Activated T-cell treated with anti-CD3 and anti-CD28 coated beads for 24 hours (primary cell): ENCODE measurements at places on chromosomes 1 and 21.
A peak's percentile ranks its signal among the peaks of the same experiment; 100 is the strongest.

- DNase-seq = no peak
These were observed 44.5 kb downstream of the PHTF1 start for GRCh38 chr1:113714606-113715269.

DNA sequence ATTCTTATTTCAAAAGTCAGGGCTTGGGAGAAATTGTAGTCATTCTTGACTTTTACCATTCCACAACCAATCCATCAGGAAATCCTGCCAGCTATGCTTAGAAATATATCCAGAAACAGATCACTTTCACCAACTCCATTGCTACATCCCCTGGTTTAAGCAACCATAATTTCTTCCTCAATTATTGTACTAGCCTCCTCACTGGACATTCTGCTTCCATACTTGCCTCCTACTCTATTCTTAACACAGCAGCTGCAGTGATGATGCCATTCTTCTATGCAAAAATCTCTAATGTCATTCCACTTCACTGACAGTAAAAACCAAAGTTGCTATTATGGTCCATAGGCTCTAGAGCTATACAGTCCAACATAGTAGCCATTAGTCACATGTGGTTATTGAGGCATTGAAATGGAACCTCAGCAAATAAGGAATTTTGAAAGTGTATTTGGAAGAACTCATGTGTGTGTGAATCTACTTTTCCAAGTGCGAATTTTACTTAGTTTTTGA lies 110.7 kb upstream of the KIAA0040 start:
- DNase-seq = no peak

DNA sequence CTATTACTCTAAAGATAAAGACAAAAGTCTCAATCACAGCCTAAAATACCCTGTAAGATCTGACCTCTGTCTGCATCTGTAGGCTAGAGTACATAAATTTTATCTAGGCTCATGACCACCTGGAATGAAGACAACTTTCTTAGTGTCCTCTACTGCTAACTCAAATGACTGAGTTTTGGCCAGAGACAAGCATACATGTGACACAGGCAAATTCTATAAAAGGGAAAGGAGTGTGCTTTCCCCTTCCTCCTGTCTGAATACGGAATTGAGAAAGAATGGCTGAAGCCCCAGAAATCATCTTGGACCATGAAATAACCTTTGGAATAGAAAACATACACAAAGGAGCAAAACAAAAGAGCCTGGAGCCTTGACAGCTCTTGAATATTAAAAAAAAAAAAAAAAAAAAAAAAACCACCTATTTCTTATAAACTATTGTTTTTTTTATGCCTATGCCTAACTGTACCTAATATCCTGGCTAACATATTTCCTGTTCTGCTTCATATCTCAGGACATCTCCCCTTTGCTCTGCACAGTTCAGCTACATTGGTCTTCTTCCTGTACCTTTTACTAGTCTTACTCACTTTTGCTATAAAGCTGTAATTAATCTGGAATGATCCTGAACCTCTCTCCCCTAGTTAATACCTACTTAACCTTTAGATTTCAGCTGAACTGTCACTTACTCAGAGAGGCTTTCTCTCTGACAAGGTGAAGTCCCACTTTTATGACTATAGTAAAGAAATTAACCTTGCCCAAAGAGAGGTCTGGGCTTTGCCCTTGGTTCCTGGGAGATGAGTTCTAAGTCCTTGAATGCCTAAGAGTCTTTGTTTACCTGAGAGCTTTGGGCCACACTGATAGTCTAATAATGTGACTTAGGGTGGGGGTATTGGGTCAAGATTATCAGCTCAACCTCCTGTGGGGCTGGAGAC lies 16.1 kb downstream of the UCHL5 start:
- DNase-seq = no peak

DNA sequence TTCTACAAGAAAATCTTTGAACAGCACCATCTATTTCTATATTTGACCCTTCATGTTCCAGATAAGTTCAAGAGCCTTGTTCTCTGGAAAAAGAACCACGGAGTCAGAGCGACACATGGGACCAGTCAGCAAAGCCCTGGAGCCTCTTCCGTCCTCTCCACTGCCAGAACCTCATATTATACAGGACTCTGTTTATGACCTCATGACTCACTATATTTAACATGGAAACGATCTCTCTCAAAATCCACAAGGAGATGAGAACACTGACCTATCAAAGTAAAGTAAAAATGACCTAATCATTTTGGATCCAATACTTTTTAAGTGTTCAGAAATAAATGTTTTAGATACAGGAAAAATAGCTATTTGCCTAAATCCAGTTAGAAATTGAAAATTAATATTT lies 124.6 kb upstream of the KRTAP19-8 start:
- no peak for DNase-seq

DNA sequence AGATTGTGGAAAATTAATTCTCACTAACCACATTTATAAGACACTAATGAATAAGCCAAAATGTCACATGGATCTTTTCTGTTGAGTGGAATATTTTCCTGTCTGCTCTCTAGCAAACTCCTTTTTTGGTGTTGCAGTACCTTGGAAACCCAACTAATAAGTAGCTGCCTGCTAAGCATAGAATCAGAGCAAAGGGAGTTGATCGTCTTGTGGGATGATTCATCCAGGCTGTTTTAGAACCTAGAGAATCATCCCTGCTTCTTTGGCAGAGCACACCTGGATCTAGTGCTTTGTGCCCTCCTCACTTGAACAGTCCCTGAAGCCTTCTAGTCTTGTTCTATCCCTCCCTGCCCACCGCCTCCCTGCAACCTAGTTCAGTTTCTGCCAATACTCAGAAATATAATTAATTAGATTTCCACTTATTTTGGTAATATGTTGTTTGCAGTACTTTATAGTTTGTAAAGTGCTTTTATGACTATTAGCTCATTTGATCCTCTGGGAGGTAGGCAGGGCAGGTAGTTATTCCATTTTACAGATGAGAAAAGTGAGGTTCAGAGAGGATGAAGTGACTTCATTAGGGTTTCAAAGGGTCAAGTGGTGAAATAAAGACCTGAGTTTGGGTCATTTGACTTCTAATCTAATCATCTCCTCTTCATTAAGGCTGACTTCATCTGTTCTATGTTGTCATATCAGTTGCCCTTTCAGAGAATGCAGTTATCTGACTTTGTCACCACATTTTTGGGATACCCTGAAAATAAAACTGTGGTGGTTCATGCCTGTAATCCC lies 2.5 kb downstream of the AGO4 start:
- no peak for DNase-seq

DNA sequence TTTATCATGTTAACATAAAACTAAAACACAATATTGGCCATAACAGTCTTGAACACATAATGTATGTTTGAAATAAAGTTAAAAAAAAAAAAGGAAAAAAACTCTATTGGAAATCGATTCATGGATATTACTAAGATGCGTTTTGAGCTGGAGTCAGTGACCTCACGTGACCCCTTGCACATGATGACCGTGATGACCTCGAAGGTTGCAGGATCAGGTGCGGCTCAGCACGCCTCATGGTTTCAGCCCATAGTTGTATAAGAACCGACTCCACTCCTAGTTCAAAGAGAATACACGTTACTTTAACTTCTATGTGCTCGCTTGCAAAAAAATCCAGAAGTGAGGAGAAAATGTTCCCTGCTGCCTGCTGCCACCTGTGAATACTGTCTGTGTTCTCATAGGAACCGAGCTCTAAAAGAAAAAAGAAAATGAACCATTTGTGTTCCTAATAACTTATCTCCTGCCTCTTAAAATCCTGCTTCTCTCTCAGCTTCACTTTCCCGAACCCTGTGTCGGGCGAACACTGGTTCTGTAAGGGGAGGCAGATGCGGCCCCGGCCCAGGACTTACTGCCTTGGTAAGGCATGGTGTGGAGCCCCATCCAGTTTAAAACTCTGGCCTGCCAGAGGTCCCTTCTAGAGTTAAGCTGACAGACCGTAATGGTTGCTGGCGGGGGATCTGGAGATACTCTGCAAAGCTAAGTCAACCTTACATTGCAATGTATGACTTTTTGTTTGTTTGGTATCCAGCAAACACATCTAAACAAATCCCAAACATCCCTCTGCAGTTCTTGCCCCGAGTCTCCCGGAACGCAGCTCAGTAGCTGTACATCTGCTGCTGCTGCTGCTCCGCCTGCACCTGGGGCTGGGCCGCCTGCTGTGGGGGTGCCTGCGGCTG lies 33.8 kb upstream of the RIPK4 start:
- no peak for DNase-seq

DNA sequence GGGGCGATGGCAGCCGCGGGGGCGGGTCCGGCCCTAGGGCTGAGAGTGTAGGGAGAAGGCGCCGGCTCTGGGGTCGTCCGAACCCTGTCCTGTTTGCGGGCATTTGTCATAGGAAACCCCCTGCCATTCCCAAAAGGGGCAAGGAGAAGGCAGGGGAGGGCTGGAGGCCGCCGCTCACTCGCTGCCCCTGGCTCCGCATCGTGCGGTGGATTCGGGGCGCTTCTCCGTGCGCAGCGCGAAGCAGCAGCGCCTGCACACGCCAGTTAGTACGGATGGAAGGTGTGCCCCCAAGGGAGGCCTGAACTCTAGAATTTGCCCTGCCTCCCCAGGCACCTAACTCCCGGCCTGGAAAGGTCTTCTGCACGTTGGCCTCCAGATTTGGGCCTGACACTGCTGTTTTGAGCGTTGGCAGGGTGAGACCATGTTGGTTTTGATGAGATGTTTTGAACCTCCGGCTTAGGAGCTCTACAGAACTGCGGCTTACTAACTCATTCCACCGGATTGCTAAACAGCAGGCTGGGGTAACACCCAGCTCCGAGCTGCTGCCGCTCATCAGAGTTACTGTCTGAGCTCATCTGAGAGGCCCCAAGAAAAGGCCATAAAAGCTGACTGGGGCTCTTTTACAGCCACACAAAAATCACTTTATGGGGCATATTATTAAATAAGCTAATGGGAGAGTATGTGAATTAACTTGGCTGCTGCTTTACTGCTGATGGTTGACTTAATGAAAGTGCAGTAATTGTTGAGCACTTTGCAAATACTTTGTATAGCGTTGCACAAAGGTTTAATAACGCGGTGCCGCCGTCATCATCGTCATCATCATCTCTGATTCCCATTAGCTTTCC lies 987 bp downstream of the GPR137B start:
- DNase-seq = peak; percentile 27

GRCh38 chr1:59055908-59056719 lies 240.8 kb upstream of the FGGY start:
- no peak for DNase-seq

DNA sequence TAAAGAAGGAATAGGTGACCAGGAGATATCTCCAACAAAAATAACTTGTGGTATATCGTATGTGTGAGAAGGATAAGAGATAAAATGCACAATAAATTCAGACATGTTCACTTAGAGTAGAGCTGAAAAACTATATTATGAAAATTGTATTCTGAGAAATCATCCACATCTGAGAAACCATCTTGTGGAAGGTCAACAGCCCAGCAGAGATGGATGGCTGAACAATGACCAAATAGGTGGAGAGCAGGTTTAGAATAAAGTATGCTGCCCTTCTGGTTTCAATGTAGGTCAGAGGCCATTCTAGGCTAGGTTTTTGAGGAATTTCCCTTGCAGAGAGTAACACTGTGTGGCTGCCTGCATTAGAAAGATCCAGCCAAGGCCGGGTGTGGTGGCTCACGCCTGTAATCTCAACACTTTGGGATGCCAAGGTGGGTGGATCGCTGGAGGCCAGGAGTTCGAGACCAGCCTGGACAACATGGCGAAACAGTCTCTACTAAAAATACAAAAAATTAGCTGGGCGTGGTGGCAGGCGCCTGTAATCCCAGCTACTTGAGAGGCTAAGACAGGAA lies 8.8 kb upstream of the UAP1 start:
- no peak for DNase-seq
